ENCODE measurements at places on chromosomes 12 and 14.

DNA sequence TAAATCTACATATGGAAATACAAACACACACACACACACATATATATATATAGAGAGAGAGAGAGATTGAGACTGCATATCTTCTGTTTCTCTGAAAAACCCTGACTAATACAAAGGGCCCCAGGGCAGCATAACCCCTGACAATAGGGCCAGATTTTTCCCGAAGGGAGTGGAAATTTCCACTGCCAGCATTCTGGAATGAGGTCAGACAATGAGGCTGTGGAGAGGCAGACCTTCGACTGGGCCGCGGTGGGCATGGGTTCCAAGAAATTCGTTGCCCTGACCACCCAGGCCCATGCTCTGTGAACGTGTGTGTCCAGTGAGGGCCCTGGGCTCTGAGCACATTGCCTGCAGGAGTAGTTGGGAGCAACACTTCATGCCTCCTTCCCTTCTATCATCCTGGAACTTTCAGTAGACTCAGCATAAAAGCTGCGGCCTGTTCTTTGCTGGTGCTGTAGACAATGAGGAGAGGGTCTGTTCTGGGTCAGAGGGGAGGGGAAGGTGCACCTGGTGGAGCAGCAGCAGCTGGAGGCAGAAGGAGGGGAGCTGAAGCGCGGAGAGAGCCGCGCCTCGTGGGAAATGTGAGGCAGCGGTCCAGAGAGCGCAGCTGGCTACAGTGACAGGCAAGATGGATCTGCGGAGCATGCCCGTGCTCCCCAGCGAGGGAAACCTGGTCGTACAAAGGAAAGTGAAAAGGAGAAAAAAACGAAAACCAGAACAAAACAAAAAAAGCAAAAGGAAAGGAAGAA lies 25.6 kb upstream of the CCDC60 start:
- no peak overlapping the region for H3K4me3 ChIP-seq
- no peak for DNase-seq
- no peaks in the 10 kb centered on the region for H3K27me3 ChIP-seq
- no peak overlapping the region for H3K27ac ChIP-seq
- H3K36me3 ChIP-seq: no peaks in the 10 kb centered on the region

DNA sequence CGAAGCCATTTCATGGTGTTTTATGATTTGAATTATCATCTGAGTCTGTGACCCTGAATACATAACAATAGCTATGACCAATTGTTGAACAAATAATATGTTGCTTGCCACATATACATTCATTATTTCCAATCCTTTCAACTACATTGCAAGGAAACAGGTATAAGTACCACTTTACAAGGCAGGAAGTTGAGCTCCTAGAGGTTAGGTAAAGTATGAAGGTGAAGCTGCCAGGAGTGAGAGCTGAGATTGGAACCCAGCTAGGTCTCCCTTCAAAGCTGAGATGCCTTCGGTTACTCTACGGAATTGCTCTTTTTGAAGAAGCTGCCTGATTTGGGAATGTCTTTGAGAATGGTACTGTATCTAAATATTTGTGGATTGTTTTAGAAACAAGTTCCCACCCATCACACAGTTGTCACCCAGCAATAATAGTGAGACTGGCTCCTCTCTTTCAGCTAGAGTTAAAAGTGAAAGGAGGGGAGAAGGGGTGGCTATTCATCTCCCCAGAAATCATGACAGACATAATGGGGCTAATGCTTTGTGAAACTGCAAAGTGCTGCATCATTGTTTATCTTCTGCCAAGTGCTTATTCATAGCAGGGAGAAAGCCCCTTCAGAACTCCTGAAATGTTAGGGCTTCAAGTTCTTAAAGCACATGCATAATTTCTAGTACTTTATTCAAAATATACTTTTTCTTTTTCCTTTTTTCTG lies 75.9 kb upstream of the AMIGO2 start:
- DNase-seq: no peak
- no peaks in the 10 kb centered on the region for H3K27me3 ChIP-seq
- H3K27ac ChIP-seq: no peak overlapping the region

DNA sequence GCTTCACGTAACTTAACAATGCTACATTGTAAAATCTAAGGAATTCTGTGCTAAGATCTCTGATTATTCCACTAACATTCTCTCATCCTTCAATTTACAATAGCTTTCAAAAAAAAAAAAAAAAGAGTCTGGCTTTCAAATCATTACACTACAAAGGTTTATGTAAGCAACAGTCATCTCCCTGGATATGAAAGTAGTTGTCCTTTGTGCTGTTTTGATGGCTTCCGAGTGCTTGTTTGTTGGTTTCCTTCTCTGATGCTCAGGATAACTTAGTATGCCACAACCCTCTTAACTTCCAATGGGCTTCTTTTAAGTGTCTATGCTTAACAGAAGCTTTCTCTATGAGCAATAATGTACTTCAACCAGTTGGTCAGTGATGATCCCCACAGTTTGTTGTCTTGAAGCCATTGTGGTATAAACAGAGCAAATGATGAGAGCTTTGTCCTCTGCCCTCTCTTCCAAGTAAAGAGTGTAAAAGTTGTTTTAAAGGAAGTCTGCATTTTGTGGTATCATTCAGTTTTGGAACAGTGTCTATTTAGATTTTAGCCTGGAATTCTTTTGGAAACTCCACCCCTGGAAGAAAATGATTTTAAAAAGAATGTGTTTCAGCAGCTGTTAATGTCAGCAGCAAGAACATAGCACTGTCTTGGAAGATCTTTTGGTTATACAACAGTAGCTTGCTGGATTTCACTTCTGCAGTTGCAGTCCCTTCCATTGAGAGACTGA lies 396.1 kb upstream of the RGS6 start:
- no peak overlapping the region for H3K4me3 ChIP-seq
- no peak for DNase-seq
- H3K27me3 ChIP-seq: no peaks in the 10 kb centered on the region
- no peaks in the 10 kb centered on the region for H3K36me3 ChIP-seq

GRCh38 chr12:80848858-80849257 lies 88.9 kb downstream of the LIN7A start:
- H3K4me3 ChIP-seq: no peak overlapping the region
- H3K27ac ChIP-seq: no peak overlapping the region

DNA sequence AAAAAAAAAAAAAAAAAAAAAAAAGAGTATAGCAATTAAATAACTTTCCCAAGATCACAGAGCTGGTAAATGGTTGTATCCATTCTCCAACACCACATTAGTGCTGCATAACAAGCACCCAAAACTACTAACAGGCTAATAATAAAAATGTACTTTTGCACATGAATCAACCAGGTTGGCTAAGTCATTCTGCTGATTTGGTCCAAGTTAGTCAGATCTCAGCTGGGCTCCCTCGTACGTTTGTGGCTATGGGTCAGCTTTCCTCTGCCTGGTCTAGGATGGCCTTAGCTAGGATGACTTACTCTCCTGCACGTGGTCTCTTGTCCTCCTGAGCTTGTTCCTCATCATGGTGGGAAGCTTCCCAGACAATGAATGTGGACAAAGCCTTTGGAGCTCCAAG lies 7.9 kb upstream of the PLEKHG6 start:
- H3K27ac ChIP-seq: no peak overlapping the region
- H3K36me3 ChIP-seq: no peaks in the 10 kb centered on the region
- no peaks in the 10 kb centered on the region for H3K27me3 ChIP-seq
- no peak overlapping the region for H3K4me3 ChIP-seq
- no peak for DNase-seq
- H3K4me1 ChIP-seq: peaks cover 12% of the 10 kb centered on the region

GRCh38 chr12:286531-287300 lies 24.1 kb upstream of the SLC6A13 start:
- no peak overlapping the region for H3K4me3 ChIP-seq
- no peak overlapping the region for H3K27ac ChIP-seq
- H3K27me3 ChIP-seq: no peaks in the 10 kb centered on the region
- no peak for DNase-seq
- H3K4me1 ChIP-seq: peaks cover 7% of the 10 kb centered on the region

All from vagina (tissue), 2 donors.